ENCODE measurements at places on chromosomes 5 and 9.

DNA sequence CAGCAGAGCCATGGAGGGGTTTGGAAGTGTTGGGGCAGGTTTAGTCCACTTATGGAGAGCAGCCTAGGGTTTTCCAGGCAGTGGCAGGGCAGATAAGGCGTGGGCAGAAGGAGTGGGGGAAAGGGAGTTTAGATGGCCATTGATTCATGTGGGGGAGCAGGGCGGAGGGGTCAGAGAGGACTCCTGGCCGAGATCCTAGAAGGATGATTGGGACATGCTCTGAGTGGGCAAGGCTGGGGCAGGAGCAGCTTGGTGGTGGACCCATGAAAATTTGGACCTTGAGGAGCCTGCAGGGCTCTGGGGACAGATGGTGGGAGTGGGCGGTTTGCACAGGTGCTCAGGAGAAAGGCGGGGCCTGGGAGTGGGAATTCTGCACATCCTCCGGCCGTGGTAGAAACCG lies 18.1 kb upstream of the TOR2A start:
- peaks cover 7% of the 10 kb centered on the region for H3K27me3 ChIP-seq
- H3K4me3 ChIP-seq: no peak overlapping the region
- H3K36me3 ChIP-seq: peaks cover 6% of the 10 kb centered on the region

- no peaks in the 10 kb centered on the region for H3K27me3 ChIP-seq
- no peak overlapping the region for H3K27ac ChIP-seq
- peaks cover 15% of the 10 kb centered on the region for H3K4me1 ChIP-seq
- H3K36me3 ChIP-seq: no peaks in the 10 kb centered on the region
Observed at GRCh38 chr5:143471666-143472464, 68.4 kb upstream of the NR3C1 start.

DNA sequence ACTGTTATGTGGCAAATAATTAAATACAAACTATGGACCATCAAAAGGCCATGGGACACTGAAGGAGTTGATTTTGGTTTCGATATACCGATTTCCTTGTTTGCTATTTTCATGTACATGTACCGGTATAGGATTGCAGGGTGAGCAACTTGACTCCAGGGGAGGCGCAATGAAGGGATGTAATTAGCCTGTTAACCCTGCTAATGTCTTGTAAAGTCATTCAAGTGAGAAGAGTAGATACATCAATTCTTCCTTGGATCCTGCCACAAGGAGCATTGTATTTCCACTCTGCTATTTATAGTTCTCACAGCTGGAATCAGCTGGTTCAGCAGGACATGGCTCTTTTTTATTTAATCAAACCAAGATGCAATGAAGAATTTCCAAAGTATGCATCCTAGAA lies 102.0 kb downstream of the STK32A start:
- DNase-seq: no peak
- H3K27me3 ChIP-seq: no peaks in the 10 kb centered on the region
- no peak overlapping the region for H3K27ac ChIP-seq
- H3K4me3 ChIP-seq: no peak overlapping the region
- no peaks in the 10 kb centered on the region for H3K36me3 ChIP-seq
- no peaks in the 10 kb centered on the region for H3K4me1 ChIP-seq

DNA sequence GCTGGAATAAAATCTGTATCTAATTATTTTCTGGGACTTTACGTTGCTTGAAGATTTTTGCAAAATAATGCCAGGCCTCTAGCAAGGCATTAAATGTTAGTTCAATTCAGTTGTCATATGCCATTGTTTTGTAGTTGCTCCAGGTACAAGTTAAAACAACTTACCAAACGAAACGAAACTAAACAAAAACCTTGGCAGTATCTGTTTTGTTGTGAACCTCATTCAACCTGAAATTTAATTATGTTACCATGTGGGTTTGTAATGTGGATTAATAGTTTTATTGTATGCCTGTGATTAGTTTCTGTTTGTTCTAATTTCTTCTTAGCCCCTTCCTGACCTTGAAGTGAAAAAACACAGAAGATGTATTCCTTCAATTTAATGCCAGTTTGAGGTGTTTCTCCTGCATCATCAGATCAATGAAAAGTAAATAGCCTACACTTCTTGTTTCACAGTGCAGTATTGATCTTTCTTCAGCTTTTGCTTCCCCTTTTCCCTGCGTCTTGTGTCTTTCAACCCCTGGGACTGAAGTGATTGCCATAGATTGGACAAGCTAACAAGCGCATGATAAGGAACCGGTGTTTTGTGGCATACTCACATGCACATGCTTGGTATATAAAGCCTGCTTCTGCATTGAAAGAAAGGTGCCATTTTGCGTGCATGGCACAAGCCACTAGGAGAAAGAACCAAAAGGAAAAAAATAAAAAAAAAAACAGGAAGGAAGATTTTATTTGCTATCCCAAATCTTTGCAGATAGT lies 699.0 kb upstream of the ARRDC3 start:
- no peaks in the 10 kb centered on the region for H3K36me3 ChIP-seq
- H3K27ac ChIP-seq: no peak overlapping the region
- H3K4me1 ChIP-seq: no peaks in the 10 kb centered on the region
- H3K4me3 ChIP-seq: no peak overlapping the region
- H3K27me3 ChIP-seq: no peaks in the 10 kb centered on the region

DNA sequence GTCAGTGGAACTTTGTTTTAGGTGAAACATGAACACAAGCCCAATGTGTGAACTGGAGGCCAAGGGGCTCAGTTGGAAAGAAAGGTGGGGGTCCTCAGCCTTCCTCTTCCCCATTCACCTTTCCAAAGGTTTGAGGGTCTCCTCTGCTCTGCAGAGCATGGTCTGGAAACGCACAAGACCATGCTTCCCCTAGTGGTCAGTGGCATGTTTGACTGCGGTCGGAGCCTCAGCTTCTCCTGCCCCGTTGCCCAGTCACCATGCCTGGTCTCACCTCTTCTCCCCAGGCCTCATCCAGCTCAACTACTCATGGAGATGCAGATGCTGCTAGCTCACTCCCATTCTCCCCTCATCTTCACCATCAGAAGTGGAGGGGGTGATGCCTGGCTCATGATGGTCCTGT lies 340.3 kb downstream of the GADD45G start:
- no peak for DNase-seq
- H3K27ac ChIP-seq: no peak overlapping the region
- H3K36me3 ChIP-seq: no peaks in the 10 kb centered on the region
- H3K4me1 ChIP-seq: peaks cover 9% of the 10 kb centered on the region
- H3K4me3 ChIP-seq: no peak overlapping the region

- no peak overlapping the region for H3K4me3 ChIP-seq
- no peak overlapping the region for H3K27ac ChIP-seq
- no peak for DNase-seq
- no peaks in the 10 kb centered on the region for H3K36me3 ChIP-seq
- H3K27me3 ChIP-seq: no peaks in the 10 kb centered on the region
Observed at GRCh38 chr9:114836769-114837168, 30.9 kb upstream of the TNFSF15 start.

GRCh38 chr5:121175986-121176385 lies 675.7 kb upstream of the FTMT start:
- no peak for DNase-seq
- H3K27me3 ChIP-seq: no peaks in the 10 kb centered on the region
- H3K4me3 ChIP-seq: no peak overlapping the region
- no peaks in the 10 kb centered on the region for H3K4me1 ChIP-seq
- no peak overlapping the region for H3K27ac ChIP-seq

GRCh38 chr5:100827481-100827889 lies 75.6 kb downstream of the ST8SIA4 start:
- H3K4me3 ChIP-seq: no peak overlapping the region
- H3K27me3 ChIP-seq: no peaks in the 10 kb centered on the region
- H3K27ac ChIP-seq: no peak overlapping the region
- no peaks in the 10 kb centered on the region for H3K4me1 ChIP-seq
- H3K36me3 ChIP-seq: no peaks in the 10 kb centered on the region
- no peak for DNase-seq

DNA sequence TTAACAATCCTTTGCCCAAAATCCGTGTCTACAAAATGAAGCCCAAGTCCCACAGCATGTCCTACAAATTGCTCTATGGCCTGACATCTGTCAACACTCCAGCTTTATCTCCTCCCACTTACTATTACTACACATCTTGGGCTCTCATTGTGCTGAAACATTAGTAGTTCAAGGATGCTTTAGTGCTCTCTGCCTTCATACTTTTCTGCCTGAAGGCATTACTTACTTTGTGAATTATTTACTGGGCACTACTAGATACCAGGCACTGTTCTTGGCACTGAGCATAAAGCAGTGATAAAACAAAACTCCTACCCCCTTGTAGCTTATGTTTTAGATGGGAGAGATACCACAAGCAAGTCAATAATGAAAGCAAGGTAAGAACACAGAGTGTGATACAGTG lies 113.4 kb downstream of the TTLL11 start:
- H3K27ac ChIP-seq: no peak overlapping the region
- DNase-seq: no peak
- no peaks in the 10 kb centered on the region for H3K27me3 ChIP-seq

- H3K27ac ChIP-seq: no peak overlapping the region
- H3K4me3 ChIP-seq: peak overlapping the region; percentile 34
- H3K27me3 ChIP-seq: no peaks in the 10 kb centered on the region
- H3K36me3 ChIP-seq: no peaks in the 10 kb centered on the region
- peaks cover 22% of the 10 kb centered on the region for H3K4me1 ChIP-seq
Observed at GRCh38 chr5:111742177-111742994, 14.6 kb downstream of the NREP start.

- no peak for DNase-seq
- H3K4me3 ChIP-seq: no peak overlapping the region
- no peak overlapping the region for H3K27ac ChIP-seq
- no peaks in the 10 kb centered on the region for H3K4me1 ChIP-seq
- H3K27me3 ChIP-seq: no peaks in the 10 kb centered on the region
Observed at GRCh38 chr5:63483338-63483737, 478.9 kb downstream of the HTR1A start.

DNA sequence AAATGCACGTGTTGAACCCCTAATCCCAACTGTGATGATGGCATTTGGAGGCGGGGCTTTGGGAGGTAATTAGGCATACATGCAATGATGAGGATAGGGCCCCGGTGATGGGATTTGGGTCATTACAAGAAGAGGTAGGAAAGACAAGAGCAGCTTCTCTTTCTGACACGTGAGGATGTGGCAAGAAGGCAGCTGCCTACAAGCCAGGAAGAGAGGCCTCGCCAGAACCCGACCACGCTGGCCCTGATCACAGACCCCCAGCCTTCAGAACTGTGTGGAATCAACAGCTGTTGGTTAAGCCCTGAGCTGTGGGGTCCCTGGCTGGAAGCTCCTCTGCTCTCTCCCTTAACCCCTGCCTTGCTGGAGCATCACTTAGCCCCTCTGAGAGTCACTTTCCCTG lies 57.5 kb downstream of the COL23A1 start:
- no peaks in the 10 kb centered on the region for H3K27me3 ChIP-seq
- H3K4me3 ChIP-seq: no peak overlapping the region
- DNase-seq: no peak

DNA sequence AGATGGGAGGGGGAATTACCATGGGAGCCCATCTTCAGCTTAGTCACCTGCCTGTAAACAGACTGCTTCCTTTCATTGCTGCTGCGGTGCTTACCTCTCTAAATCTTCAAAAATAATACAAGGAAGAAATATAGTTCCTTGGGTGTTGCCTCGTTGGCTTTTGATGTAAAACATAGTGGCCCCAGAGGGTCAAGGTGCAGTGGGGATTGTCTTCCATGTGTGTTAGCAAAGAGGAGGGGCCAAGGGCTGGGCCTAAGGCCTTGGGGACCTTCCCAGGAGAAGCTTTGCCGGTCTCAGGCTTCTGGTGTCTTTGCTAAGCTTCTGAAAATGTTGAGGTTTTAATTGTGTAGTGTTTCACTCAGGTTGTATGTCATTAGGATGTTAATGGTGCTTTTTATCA lies 90.0 kb downstream of the PDE8B start:
- H3K4me3 ChIP-seq: no peak overlapping the region
- peaks cover 34% of the 10 kb centered on the region for H3K4me1 ChIP-seq
- H3K36me3 ChIP-seq: no peaks in the 10 kb centered on the region
- DNase-seq: no peak
- H3K27me3 ChIP-seq: no peaks in the 10 kb centered on the region

DNA sequence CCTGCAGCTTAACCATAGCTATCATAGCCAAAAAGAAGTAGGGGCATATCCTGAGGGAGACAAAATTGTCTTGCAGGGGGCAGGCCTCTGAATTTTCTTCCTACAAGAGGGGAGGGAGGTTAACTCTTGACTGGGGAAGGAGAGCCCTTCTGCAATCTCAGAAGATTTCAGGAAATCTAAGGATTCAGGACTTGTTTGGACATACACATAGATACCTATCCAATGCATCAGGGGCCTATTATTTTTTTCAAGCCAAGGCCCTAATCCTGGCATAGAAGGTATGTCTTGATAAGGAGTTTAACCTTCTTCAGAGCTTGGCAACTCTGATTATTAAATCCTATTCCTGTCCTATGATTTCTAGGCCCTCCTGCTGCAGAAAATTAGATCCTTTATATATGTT lies 375.1 kb upstream of the ACTBL2 start:
- no peak overlapping the region for H3K27ac ChIP-seq
- DNase-seq: no peak
- H3K36me3 ChIP-seq: no peaks in the 10 kb centered on the region
- no peaks in the 10 kb centered on the region for H3K27me3 ChIP-seq
- H3K4me3 ChIP-seq: no peak overlapping the region
- no peaks in the 10 kb centered on the region for H3K4me1 ChIP-seq

DNA sequence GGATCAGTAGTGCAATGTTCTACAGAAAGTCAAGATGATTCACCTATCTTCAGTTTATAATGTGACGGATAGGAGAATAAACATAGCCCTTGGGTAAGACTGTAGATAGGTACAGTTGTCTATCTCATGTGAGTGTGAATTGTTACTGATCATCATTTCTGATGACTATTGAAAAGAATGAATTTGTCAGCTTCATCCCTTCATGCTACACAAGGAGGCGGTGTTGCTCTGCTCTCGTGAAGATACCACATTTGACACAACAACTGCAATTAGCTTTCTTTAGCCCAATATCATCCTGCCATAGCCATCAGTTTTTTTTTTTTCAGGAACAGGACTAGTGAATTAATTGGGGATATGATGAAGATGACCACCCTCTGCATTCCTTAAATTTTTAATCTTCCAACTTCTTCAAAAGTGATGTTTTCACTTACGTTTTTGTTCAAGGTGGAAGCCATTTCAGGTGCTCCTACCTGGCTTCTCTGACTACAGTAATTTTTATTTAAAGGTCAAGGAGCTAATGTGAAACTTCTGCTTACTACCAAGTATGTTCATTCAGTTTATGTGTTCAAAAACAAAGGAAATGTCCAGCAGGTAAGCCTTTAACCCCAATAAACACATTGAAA lies 152.9 kb upstream of the MOCS2 start:
- no peak overlapping the region for H3K4me3 ChIP-seq
- no peak overlapping the region for H3K27ac ChIP-seq
- H3K4me1 ChIP-seq: no peaks in the 10 kb centered on the region
- no peaks in the 10 kb centered on the region for H3K36me3 ChIP-seq
- DNase-seq: no peak
- H3K27me3 ChIP-seq: no peaks in the 10 kb centered on the region

- no peak overlapping the region for H3K27ac ChIP-seq
- no peak overlapping the region for H3K4me3 ChIP-seq
- H3K4me1 ChIP-seq: peaks cover 4% of the 10 kb centered on the region
- H3K27me3 ChIP-seq: no peaks in the 10 kb centered on the region
- no peaks in the 10 kb centered on the region for H3K36me3 ChIP-seq
Observed at GRCh38 chr5:106171132-106171531, 1499.6 kb downstream of the EFNA5 start.

GRCh38 chr5:148511810-148512347 lies 128.1 kb downstream of the FBXO38 start:
- H3K4me1 ChIP-seq: no peaks in the 10 kb centered on the region
- no peak overlapping the region for H3K4me3 ChIP-seq
- no peak overlapping the region for H3K27ac ChIP-seq
- H3K36me3 ChIP-seq: no peaks in the 10 kb centered on the region
- no peaks in the 10 kb centered on the region for H3K27me3 ChIP-seq

- H3K4me1 ChIP-seq: no peaks in the 10 kb centered on the region
- no peak overlapping the region for H3K27ac ChIP-seq
- no peak overlapping the region for H3K4me3 ChIP-seq
- DNase-seq: no peak
- no peaks in the 10 kb centered on the region for H3K36me3 ChIP-seq
Observed at GRCh38 chr5:121251954-121252353, 599.7 kb upstream of the FTMT start.

Data from thoracic aorta (tissue), 2 donors.